HCEC 1CT (cell line): ENCODE measurements at places on chromosomes 4 and X.

GRCh38 chrX:153179131-153179530 is at the start of gene MAGEA1:
Gene MAGEA1, plus strand, starts transcription at chrX:153179284. Its CDS starts 3,106 bp downstream, at chrX:153182390.
- no peak for DNase-seq

DNA sequence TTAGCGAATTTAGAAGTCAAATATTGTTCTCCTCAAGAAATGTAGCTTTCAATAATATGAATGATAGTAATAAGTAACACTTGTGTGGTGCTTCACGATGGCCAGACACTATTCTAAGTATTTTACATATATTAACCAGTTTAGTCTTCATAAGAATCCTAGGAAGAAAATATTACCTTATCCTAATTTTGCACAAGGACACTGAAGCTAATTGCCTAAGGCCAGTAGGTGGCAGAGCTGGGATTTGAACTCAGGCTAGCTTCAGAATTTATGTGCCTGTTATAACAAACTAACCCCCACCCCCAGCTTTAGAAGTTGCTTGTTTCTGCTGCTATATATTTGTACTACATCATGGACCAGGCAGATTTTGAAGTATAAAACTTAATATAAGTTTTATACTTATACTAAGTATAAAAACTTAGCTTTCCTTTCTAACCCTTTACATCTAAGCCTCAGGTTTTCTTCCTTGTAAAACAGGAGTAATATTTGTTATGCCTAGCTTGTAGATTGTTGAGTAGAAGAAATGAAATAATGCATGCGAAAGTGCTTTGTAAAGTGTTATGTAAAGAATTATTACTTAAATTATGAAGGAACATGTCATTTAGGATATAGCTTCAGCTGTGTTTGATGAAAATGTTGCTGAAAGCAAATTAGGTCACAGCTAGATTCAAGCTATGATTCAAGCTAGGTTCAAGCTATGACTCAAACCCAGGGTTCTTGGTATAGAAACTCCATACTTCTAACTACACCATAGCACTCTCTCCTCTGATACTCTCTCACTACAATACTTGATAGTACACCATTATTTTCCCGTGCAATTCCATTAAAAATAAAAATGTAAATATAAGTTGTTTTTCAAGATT is 4.2 kb upstream of the CDS1 start:
- peak; percentile 31 for DNase-seq

GRCh38 chr4:26248647-26249046 is 72.2 kb upstream of the RBPJ start:
- DNase-seq = peak; percentile 56

DNA sequence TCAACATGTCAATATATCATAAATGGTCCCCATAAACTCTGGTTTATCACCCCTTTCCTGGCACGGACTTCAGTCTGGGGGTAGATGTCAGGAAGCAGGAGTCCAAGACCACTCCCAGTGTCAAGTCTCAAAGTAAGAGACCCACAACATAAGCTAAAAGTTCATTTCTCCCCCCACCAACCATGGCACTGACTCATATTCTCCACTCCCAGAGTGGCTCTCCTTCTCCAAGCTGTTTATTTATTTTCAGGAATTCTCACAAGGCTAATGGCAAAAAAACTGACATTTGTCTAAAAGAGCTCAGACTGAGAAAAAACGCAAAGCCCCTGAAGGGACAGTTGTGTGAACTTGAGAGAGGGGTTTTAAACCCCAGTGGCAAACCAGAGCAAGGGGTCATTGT is 217.0 kb downstream of the RAB28 start:
- no peak for DNase-seq

GRCh38 chr4:48718818-48719465 is 61.1 kb downstream of the FRYL start:
- DNase-seq = no peak

GRCh38 chr4:188986271-188986689 is 847.0 kb downstream of the TRIML1 start:
- peak; percentile 86 for DNase-seq

DNA sequence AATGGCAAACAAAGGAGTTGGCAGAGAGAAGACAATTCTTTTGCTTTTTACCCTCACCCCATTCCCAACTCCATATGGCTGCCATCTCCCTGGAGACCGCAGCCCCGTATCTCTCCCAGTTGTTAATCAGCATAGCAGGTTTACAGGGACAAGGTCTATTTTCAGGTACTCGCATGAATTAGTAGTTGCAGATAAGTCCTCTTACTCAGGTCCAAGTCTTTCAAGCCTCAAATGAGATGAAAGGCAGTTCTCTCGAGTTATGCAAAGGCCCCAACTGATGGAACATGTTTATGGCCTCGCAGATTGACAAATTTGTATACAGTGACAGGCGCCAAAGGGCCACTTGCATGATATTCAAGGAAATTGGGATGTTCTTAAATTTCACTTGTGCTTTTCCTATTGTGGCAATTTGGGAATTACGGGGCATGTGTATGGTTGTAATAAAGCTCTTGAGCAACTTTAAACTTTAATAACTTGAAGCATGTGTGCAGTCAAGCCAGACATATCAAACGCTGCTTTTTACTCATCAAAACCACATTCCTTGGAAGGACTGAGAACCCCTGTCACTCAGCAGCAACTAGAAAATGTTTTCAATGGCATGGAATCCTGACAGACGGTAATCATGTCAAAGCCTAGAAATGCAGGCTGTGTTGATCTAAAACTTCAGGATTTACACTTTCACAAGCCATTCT is 45.1 kb downstream of the KDR start:
- no peak for DNase-seq

GRCh38 chrX:13876652-13877051 is 59.8 kb upstream of the GPM6B start:
- DNase-seq = no peak

DNA sequence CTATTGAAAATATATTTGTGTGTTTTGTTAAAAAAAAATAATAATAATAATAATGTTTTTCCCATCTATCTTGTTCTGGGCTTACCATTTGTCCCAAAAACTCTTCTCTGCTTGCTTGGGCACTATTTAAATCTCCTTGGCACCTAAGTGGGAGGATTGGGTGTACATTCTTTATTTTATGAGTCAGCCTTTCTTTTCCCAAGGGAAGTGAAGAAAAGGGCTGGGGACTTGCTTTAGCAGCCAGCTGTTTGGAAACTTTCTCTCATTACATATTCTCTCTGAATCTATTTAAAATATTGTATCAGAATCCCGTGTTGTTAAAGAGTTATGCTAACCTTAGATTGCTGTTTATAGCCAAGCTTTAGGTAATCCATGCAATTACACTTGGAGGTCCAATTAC is 2332.4 kb downstream of the ARAP2 start:
- DNase-seq = no peak

GRCh38 chr4:56741595-56741994 is 60.5 kb upstream of the HOPX start:
- DNase-seq = no peak

DNA sequence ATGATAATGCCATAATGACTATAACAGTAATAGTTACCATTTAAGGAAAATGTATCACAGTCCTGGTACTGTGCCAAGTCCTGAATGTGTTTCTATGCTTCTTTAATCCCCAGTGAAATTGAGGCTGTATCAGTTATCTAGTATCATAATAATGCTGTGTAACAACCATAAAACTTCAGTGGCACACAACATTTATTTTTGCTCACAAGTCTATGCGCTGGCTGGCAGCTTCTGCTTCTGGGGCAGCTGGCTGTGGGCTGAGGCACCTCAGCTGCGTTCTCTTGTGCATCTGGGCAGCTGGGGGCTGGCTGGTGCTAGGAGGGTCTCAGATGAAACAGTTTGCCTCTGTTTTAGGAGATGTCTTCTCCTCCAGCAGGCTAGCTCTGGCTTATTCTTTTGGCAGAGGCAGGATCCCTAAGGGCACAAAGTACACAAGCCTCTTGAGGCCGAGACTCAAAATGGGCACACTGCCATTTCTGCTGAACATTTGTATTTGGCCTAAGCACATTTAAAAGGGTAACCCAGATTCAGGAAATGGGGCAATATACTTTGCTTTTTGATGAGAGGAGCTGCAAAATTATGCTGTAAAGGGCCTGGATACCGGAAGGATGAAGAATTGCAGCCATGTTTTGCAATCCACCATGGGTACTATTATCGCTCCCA is 62.6 kb upstream of the DHX15 start:
- no peak for DNase-seq

GRCh38 chrX:54419559-54420302 is 20.5 kb upstream of the TSR2 start:
- DNase-seq = no peak

GRCh38 chr4:168656055-168656660 is 159.3 kb downstream of the PALLD start:
- DNase-seq = peak; percentile 77

DNA sequence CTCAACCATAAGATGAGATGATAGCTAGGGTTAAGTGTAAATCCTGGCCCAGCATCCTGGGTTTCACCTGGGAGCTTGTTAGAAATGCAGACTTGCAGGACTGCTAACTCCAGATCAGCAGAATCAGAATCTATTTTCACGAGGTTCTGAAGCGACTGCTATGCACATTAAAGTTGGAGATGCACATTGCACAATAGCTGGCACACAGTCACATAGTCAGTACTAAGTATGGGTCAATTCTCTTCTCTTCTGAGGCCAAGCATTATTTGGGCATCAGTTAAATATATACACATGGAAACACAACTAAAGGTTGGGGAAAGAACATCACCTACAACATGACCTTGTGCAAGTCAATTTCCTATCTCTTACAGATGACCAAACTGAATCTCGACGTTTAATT is 155.1 kb upstream of the FGF13 start:
- no peak for DNase-seq

DNA sequence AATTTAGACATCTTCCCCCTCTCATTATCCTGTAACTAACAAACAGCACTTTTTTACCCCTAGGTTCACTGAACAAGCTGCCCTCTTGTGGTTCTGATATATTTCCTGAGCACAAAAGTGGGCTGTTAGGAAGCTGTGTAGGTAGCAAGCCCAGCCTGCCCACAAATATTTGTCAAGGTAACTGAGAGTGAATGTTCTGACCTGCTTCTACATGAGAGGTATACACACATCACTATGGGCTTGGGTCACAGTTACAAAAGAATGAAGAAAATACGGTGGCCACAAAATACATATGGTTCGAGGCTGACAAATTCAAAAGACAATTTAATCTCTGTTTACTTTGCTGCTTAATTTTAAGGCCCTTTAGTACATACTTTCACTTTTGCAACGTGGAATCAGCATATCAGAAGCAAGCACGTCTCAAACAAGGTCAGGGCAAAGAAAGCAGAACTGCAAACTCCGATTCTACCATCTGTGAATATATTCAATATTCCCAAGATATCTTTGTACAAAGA is 78.7 kb downstream of the RBM47 start:
- DNase-seq = no peak

DNA sequence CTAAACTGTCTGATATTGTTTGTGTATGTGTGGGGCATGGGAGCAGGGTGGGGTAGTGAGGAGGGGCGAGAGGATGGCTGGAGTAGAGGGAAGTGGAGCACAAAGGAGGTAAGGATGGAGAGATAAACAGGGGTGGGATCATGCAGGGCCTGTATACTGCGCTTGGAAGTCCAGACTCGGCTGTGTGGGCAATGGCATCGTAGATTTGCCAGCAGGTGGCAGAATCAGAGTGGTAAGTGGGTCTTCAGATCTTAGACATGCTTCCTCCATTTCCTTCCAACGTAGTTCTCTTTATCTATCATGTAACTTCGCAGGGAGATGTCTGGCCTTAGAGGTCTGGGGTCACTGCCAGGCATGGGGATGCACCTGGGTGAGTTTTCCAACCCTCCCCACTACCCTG is 155.5 kb downstream of the PDGFRA start:
- DNase-seq = peak; percentile 4

GRCh38 chr4:52941450-52941849 is 79.3 kb downstream of the RASL11B start:
- DNase-seq = no peak

DNA sequence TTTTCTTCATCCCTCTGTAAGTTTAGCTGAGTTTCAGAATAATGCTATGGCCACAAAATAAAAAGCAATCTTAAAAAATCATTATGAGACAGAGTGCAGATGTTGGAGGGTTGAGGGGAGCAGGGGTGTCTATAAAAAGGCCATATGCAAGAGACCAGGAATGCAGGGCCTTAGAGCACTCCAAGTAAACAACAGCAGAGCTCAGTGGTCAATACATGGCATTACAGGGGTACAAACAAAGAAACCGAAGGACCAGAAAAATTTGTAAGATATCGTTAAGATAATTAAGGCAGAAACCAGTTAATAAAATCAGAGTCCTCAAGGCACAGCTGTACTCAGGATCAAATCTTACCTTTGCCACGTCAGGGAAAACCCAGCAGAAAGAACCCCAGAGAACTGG is 28.4 kb upstream of the NDST3 start:
- DNase-seq = no peak

GRCh38 chrX:24014388-24015018 is 12.5 kb downstream of the KLHL15 start:
- DNase-seq = no peak

DNA sequence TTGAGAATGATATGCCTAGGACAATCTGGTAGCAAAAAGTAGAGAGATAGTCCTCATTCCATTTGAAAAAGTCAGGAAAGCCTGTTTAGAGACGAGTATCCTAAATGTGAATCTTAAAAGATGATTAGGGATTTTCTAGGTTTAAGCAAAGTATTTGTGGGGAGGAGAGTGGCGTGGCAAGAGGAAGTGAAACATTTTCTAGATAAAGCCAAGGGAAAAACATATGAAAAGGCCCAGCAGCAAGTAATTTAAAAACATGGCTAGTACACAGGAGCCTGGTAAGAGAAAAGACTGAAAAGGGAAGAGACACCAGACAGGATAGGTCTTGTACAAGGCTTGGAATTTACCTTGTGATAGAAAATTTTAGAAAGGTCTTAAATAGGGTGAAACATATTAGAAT is 45.9 kb downstream of the CORIN start:
- DNase-seq = no peak

DNA sequence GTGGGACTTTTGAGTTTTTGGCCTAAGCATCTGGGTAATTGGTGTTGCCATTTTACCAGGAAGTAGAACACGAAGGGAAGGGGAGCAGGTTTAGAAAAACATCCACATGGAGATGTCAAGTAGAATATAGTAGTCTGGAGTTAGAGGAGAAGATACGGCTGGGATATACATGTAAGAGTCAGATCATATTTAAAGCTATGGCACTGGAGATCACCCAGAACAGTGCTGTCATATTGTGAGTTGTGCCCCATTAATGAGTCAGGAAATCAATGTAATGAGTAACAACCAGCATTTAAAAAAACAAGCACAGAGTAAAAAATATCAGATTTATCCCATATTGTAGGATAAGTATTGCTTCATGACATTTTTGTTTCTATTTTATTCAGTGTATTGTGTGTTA is 4.2 kb downstream of the GSTCD start:
- peak; percentile 31 for DNase-seq

- DNase-seq = peak; percentile 9
Observed at GRCh38 chr4:123603165-123603564, 206.6 kb downstream of the SPRY1 start.

- DNase-seq = no peak
Observed at GRCh38 chrX:118171356-118171755, 54.7 kb upstream of the KLHL13 start.

DNA sequence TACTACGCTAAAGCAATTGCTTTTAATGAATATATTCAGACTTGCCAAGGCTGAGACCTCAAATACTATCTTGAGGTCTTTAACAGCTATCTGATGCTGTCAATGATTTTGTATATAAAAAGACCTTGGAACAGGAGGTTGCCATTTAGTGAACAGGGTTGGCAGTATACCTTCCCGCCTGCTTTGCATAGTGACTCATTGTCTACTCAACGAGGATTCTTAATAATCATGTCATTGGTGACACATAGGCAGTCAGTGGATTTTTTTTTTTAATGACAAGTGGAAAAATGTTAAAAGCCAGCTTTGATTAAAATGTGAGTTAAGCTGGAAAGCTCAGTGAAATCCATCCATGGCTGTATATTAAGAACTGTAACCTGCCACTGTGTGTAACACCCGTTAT is 164.0 kb downstream of the ASMT start:
- no peak for DNase-seq

- DNase-seq = no peak
Observed at GRCh38 chr4:140935254-140935653, 179.1 kb upstream of the TBC1D9 start.
